ENCODE measurements at places on chromosomes 1 and 21.

- no peak for DNase-seq
Measured at GRCh38 chr1:118504867-118505266, 319.8 kb upstream of the SPAG17 start.

DNA sequence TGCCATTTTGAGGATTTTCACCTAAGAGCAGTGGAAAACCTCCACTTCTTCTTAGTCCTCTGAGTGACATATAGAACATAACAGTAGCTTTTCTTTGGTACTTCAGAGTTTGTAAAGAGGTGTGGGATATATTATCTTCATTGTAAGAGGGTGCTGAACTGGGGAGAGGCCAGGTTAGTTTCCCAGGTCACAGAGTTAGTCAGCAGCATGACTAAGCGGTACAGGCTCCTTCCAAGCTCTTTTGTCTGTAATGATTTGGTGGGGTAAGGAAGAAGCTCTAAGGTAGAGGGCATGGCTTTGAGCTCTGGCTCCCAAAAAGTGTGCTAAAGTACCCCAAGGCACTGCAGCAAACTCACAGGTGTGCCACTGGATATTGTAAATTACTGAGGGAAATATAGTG is 325.0 kb upstream of the PLXNA2 start:
- DNase-seq, result no peak

DNA sequence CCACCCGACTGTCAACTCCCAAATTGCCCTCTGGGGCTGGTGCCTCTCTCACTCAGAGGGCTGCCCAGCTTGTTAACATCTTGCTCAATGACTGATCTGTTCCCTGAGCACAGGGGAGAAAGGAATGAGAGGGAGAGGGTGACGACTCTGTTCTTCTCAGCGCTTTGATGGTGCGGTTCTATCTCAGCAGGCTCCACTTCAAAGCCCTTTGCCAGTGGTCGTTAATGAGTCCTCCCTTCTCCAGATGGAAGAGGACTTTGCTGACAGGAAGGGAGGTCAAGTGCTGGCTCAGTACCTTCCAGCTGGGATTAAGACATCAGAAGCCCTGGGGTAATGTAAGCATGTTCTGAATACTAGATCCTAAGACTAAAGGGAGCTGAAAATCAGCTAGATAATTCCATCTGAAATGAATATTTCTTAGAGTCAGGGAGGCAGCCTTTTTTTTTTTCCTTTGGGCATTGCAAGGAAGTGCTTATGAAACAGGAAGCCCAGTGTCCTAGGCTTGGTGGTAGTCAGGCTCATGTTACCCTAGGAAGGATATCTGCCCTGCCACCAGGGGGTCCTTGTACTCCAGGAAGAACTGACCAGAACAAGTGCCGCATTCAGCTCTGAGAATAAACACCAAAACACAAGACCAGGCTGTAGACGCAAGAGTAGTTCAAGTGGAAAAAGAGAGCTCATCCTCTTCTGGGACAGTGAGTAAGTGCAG is 4.7 kb downstream of the FMOD start:
- no peak for DNase-seq

DNA sequence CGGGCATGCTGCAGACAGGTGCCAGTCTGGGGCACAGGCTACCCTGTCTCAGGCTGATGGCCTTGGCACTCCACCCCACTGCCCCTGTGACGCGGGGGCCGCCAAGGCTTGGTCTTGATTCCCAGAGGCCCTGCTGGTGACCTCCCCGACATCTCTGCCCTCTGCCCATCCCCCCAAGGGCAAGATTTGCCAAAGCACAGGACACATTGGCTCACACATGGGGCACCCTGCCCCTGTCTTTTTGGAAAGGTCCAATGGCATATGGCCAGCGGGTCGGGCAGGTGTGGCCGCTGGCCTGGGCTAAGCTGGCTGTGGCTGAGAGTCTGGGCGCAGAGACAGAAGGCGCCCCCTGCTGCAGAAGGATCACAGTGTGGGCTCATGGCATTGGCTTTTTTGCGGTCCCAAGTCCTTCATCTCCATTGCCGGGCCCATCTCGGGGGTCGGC is 4.6 kb downstream of the MIB2 start:
- DNase-seq, result no peak

- DNase-seq, result no peak
Measured at GRCh38 chr1:2275796-2276536, 47.8 kb downstream of the SKI start.

DNA sequence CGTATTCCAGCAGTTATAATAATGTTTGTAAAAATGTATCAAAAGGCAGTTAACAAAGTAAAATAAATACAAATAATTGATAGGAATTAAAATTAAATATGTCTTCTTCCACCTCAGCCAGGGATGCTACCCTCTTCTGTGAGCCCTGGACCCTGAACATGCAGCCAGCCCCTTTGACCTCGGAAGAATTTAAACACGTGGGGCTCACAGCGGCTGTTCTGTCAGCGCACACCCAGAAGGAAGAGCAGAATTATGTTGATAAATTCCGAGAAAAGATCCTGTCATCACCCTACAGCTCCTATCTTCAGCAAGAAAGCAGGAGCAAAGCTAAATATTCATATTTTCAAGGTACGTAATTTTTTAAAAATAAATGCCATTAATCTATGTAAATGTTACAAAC is 26.5 kb downstream of the UTS2 start:
- no peak for DNase-seq

GRCh38 chr1:186722711-186723309 is 42.6 kb upstream of the PTGS2 start:
- DNase-seq, result peak; percentile 42

GRCh38 chr1:118077331-118078045 is 107.5 kb downstream of the SPAG17 start:
- DNase-seq, result peak; percentile 12

- DNase-seq, result no peak
Measured at GRCh38 chr1:175591083-175591743, 152.2 kb downstream of the TNR start.

DNA sequence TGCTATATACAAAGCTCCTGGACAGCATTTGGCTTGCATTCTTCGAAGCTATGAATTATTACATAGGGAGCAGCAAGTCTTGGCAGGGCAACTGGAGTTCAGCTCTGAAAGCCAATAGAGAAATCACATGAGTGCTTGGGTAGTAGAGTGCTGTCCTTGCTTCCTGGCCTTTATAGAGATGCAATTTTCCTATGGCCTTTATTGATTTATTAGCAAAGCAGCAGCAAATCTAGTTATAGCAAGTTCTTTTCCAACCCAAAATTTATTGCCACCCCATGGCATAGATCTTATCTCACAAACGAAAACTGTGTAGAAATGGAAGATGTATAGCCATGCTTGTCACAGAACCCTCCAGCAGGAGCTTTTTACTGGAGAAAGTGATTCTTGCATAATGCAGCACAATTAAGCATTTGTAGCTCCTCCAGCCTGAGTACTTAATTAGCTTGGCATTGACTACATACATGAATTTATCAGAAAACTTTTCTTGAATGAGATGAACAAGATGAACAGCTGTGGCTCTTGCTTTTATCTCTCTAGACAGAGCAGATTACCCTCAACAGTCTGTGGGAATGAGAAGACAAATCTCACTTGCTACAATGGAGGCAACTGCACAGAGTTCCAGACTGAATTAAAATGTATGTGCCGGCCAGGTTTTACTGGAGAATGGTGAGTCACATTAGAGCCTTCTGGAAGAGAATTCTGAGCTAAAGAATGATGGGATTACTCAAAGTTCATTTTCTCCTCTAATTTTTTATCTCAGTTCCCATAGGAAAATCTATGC is 170.1 kb downstream of the CRB1 start:
- DNase-seq, result no peak

DNA sequence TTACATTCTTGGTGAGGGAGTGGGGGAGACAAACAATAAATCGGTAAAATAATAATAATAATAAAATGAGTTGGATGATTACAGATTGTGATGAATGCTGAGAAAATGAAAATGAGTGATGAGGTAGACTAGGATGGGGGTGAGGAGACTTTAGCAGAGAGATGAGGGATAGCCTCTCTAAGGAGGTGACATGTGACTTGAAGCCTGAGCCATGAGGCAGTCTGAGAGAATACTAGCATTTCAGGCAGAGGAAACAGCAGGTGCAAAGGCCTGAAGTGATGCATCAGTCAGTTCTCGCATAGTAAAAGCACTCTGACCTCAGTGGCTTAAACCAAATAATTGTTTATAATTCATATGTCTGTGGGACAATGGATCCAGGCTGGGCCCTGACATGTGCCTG is 181.2 kb downstream of the AGBL4 start:
- no peak for DNase-seq

DNA sequence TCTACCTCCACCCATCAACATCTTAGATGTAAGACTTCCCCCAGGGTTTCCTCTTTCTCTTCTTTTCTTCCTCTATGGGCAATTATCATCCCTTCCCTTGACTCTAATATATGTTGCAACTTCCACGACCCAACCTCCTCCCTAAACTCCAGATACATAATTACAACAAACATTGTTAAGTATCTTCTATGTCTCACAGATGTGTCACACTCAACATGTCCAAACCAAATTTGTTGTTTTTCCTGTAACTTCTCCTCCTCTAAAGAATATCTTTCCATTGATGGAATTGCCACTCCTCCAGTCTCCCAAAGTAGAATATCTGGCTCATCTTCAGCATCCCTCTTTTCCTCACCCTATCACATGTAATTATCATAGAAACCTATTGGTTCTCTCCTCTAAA is 314.2 kb downstream of the RWDD3 start:
- DNase-seq, result no peak

GRCh38 chr1:221667504-221667903 is 74.4 kb downstream of the DUSP10 start:
- DNase-seq, result peak; percentile 60

DNA sequence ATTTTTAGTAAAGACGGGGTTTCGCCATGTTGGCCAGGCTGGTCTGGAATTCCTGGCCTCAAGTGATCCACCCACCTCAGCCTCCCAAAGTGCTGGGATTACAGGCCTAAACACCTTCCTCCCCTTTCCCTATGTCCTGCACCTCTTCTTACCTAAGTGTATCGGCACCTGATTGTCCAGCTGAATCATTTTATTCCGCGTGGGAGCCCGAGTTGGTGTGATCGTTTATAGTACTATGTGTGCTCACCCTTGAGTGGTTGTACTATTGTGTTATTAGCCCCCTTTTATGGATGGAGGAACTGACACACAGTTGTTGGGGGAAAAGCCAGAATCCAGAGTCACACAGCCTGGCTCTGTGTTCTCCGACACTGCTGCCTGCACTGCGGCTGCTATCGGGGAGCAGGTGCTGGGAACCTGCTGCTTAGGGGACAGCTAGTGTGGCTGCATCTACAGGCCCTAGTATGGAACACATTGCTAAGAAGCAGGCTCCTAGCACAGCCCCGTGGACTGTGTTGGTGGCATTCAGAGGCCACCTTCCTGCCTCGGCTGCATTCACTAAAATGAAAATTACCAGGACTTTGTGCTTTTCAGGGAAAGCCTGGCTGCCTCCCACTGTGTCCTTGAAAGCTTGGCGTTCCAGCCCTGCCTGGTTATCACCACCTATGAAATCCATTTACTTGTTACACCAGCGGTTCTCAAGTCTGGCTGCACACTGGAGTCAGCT is 21.6 kb downstream of the ENO1 start:
- no peak for DNase-seq

DNA sequence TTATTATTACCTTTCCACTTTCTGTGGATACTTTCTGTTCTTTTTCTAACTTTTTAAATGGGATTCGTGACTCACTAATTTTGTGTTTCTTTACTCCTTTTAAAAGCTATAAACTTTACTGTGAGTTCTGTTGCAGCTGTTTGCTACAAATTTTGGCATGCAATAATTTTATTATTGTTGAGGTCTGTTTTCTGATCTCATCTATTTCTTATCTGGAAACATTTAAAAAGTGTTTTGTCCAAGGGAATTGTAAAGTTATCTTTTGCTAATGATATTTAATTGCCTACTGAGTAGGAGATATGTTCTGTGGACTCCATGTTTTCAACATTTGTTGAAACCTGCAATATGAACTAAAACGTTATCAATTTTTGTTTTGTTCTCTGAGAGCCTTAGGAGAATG is 138.1 kb upstream of the COL6A1 start:
- no peak for DNase-seq

GRCh38 chr1:12109901-12110300 is 46.8 kb downstream of the TNFRSF8 start:
- DNase-seq, result no peak

DNA sequence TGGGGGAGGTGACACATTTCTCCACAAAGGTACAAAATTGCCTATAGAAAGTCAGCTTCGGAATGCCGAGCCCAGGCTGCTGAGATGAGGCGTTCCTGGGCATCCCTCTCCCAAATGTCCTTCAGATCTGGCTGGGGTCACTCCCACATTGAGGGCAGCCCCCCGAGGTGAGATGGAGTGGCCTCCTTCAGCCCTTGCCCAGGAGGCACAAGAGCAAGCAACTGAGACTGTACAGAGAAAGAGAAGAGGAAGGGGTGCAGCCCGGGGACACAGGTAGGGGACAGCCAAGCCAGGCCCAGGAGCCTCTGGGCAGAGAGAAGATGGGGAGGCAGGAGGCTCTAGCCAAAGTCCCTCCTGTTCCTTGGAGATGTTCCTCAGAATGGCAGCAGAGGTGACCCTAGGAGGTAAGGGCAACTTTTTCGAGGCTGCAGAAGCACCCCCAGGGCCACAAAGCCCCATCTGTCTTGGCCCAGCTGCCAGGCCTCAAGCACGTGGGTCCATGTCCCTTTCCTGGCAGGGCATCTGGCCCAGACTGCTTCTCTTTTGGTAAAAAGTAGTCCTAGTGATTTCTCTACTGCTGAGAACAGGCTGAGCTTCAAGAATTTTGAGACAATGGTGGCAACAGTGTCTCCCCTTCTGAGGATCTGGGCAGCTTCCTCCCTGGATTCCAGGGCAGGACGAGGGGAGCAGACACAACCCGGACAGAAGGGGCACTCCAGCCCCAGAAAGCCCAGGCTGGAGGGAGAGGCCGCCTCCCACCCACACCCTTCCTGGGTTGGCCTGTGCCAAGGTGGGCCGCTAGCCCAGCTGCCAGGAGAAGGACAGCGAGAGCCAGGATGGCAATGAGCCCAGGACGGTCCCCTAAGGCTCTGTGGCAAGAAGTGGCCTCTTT is 68.0 kb downstream of the LRRN2 start:
- no peak for DNase-seq

DNA sequence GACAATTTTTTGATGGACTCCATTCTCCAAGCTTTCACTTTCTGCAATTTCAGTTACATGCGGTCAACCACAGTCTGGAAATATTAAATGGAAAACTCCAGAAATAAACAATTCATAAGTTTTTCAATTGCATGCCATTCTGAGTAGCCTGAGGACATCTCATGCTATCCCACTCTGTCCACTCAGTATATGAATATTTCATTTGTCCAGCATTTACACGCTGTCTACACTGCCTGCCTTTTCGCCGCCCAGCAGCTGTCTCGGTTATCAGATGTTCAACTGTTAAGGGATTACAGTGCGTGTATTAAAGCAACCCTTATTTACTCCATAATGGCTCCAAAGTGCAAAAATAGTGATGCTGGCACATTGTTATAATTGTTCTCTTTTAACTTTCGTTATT is 116.3 kb downstream of the ADSS2 start:
- no peak for DNase-seq

GRCh38 chr1:114236517-114236916 is 82.8 kb upstream of the SYT6 start:
- no peak for DNase-seq

- no peak for DNase-seq
Measured at GRCh38 chr1:240608707-240609106, 3.2 kb downstream of the GREM2 start.

All from AG08395 (cell line).